Stimulated activated CD8-positive, alpha-beta memory T cell treated with anti-CD3 and anti-CD28 coated beads, Interleukin-2, amount 100 ng/mL, for 48 hours (primary cell): ENCODE measurements at places on chromosomes 5 and 9.

- no peak for DNase-seq
Measured at GRCh38 chr5:76153271-76153670, 70.1 kb downstream of the SV2C start.

DNA sequence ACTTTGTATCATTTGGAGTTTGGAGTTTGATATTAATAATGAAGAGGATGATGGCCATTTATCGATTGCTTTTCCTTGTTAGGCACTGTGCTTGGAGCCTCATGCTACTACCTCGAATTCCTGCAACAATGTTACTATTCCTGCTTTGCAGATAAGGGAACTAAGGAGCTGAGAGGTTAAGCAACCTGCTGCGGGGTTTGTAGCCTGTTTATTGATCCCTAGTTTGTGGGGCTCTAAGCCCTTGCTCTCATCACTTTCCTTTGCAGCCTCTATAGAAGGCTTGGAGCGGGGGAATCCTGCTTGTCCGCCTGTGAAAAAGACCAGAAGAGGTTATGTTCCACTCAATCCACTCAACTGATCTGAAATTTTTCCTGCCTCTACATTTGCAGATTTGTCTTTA lies 15.8 kb downstream of the ARHGEF28 start:
- no peak for DNase-seq

DNA sequence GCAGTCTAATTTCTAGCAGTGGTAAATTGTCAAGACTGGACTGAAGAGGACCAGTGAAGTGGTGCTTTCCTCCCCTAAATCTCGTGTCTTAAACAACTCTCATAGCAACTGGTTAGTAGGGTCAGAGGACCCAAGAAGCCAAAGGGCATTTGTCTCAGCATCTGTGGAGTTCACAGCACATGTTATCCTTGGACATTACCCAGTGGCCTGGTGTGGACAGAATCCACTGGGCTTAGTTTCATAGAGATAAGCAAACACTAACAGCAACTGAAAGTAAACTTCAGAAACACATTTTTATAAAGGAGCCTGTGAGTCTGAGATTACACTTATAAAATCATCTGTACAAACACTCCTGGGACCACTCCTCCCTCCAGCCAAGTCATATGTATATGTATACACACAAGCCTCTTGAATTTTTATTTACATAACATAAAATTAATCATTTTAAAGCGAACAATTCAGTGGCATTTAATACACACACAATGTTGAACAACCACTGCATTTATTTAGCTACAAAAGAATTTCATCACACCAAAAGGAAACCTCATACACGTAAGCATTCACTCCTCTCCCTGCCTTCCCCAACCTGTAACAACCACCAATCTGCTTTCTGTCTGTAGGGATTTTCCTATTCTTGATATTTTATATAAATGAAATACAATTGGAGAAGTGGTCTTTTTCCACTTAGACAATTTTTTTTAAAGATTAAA lies 457.8 kb downstream of the RASEF start:
- no peak for DNase-seq

DNA sequence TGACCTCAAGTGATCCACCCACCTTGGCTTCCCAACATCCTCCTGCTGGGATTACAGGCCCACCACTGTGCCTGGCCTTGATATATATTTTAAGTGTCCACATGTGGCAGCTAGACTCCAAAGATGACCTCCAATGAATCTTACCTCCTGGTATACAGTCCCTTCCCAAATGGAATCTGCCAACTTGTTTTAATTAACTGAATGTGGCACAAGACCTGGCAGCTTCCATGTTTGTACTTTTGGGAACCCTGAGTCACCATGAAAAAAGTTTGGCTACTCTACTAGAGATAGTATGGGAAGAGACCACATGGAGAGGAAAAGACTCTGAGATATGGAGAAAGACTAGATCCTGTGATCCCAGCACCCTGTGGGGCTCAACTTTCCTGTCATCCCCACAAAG lies 42.5 kb downstream of the CCL28 start:
- DNase-seq: no peak

GRCh38 chr5:137617528-137618205 lies 118.2 kb downstream of the KLHL3 start:
- DNase-seq: no peak

DNA sequence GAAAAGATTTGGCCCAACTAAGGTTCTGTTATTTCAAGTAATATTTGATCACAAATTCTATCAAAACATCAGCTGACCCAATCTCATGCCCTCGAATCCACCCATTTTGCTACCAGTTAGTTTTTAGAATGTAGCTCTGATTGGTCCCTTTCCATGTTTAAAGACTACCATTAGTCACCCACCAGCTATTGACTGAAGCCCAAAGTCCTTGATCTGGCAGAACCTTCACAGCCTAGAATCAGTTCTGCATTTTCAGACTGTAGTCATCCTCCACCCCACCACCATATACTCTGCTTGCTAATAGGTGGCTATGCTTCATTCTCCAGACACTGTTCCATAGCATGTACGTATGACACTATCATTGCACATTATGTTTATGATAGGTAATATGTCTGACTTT lies 182.2 kb upstream of the TARS1 start:
- DNase-seq: no peak

GRCh38 chr5:166883016-166883415 lies 1408.4 kb upstream of the WWC1 start:
- no peak for DNase-seq

DNA sequence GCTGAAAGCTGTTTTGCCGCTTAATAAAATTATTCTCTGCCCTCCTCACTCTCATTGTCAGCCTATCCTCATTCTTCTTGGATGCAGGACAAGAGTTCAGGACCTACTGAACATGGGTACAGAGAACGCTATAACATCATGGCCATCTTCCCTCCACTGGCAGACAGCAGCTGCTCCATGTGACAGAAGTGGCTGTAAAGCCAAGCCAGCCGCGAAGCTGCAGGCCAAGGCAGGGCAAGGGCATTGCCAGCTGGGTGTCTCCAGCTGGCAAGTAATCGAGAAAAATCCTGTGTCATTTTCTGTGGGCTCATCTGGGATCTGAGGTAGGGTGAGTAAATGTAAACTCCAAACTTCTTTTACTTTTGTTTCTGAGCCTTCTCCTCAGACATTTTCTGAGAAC lies 84.8 kb downstream of the SLC25A46 start:
- no peak for DNase-seq

GRCh38 chr5:88830567-88830966 lies 52.4 kb downstream of the MEF2C start:
- DNase-seq: no peak

- no peak for DNase-seq
Measured at GRCh38 chr5:168786147-168786546, 207.0 kb upstream of the PANK3 start.

DNA sequence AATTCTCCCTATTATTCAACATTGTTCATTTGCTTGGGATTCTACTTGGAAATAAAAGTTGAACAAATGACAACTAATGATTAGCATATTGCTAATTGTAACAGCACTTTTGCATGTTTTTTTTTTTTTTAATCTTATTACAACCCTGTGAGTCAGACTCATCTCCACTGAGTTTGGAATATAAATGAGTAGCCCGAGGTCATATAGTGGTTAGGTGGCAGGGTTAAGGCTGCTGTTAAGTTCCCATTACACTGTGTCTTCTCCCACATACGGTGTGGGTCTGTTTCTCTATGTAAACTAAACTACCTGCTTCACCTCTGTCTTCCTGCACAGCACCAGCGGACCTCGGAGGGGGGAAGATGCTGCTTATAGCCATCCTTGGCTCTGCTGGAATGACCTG lies 92.4 kb downstream of the EQTN start:
- no peak for DNase-seq

DNA sequence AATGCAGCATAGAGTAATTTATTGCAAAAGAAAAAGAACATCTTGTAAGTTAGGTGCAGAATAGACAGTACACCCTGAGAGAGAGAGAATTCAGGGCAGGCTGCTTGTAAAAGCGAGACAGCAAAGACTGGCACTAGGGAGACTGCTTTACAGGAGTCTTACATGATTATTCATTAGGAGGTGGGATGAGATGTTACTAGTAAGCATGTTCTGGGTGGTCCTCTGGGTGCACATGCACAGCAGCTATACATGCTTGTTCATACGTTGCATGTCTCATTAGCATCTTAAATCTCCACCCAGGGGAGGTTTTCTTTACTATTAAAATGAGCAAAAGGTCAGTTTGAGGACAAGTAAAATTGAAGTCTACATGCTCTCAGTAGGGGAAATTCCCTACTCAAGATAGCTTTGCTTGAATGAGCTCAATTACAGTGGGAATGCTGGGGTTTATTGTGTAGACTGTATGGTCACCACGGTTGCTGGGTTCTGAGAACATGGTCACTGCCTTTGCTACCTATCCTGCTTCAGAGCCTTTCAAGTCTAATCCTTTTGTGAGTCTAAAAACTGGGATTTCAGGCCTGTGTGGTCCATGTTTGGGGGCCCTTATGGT lies 60.6 kb downstream of the RGS7BP start:
- DNase-seq: no peak

- DNase-seq: no peak
Measured at GRCh38 chr9:133864011-133864410, 125.9 kb upstream of the SARDH start.

GRCh38 chr9:131447600-131447999 lies 53.7 kb downstream of the PRRC2B start:
- DNase-seq: no peak

DNA sequence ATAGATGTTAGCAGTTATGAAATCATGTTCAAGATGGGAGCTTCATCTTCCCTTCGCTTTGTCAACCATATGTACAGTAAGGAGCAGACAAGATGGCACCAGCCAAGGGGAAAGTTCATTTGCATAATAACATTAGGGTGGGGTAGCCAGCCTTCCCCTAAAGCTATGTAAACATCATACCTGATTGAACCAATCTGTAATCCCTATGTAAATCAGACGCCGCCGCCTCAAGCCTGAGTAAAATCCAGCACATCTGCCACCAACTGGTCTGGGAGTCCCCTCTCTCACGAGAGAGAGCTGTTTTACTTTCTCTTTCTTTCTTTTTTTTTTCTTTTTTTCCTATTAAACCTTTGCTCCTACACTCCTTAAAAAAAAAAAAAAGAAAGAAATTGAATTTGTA lies 30.8 kb upstream of the REEP2 start:
- no peak for DNase-seq

DNA sequence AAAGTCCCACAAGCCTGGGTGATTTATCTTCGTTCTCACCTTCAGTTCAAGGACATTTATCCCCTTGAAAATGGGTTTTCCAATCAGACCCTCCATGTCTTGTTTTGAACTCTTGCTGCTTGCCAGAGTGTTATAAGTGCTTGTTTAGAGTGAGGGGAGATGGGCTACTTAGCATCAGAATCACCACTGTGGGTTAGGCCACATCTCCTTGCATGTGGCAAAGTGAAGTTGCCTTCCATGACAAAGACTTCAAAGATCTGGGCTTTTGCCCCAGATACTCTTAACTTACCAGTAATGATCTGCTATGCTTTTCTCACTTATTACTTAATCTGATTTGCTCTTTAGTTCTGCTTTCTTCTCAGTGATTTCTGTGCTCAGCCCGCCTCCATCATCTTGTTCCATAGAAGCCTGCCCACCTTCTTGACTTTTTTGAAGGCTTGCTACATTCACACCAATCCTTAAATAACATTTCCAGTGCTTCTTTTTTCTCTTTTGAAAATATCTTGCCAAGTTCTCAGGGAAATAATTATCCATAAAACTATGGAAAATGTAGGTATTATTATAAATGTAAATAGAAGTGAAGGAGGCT lies 39.0 kb downstream of the GPR21 start:
- DNase-seq: no peak

GRCh38 chr5:15560421-15560820 lies 60.4 kb downstream of the FBXL7 start:
- DNase-seq: no peak

GRCh38 chr5:149271195-149271715 lies 404 bp upstream of the AFAP1L1 start:
- DNase-seq: no peak

DNA sequence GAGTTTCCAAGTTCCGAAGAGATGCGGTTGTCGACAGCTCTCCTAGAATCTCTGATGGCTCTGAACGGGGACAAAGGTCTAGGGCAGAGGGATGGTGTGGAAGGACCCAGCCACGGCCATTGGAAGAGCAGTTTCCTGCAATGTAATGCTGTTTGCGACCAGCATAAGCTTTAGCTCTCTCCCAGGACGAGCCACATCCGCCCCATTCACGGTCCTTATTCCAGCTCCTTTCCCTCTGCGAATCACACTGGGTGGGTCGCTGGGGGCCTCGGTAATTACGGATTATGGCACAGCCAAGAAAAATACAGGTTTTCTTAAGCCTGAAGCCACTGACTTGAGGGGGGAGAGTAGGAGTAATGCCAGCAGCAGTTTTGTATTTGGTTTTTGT lies 22.7 kb downstream of the ANXA2R start:
- DNase-seq: no peak

DNA sequence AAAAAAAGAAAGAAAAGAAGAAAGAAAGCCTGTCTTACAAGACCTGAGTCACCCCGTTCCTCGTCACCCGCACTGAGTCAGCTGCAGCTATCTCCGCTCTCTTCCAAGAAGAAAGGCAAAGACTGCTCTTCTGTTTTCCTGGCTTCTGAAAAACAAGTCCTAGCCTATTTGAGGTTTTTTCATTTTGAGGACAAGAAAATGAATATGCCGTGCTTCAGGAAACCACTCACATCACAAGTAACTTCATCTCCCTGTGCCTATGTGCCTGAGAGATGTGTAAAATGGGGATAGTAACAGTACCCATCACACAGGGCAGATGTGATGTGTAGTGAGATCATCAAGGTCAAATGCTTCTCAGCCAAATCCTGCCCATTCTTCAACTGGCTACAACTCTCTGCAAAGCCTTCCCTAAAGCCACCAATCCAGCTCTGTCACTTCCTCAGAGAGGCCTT lies 78.4 kb downstream of the GLDC start:
- DNase-seq: no peak

DNA sequence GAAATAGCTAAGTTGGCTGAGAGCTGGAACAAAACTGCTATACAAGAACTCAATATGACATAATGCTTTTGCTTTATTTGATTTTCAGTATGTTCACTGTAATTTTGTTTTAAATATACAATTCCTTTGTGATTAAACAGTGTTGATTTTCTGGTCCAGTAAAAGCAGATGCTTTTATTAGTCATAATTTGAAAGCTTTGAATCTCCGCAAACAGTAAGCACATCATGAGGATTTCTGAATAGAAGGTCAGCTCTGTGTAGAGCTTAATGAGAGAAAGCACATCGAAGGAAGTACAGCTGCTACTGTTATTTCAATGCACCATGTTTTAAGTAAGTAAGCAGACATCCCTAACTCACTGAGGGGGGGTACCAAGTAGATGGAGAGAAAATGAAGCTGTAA lies 701.3 kb upstream of the ACO1 start:
- no peak for DNase-seq

DNA sequence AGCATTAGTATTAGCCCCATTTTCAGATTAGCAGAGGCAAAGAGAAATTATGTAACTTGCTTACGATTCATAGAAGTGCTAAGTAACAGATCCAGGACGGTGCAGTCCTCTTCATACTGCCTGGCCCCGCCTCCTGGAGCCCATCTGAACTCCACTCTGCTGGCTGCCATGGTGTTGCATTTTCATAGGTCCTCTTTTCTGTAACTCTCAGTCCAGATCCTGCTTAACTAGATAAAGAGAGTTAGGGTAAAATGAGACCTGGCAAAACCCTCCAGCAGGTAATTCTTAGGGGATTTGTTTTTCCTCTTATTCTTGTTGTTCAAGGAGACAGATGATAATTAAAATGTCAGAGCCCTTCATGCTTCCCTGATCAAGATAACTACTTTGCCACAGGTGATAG lies 135.1 kb upstream of the EFNA5 start:
- no peak for DNase-seq

GRCh38 chr5:141958113-141958512 lies at the start of gene PCDH12:
TSS of gene PCDH12 (minus strand) at chr5:141958202. CDS start at chr5:141957851, 351 bp downstream.
- DNase-seq: no peak
